ENCODE measurements at places on chromosomes 2 and 18. TPM values are rescaled to one million over a fixed set of nuclear protein-coding genes. Genes with fewer than 3 reads are reported as not detected.

CPLX4 gene
- total RNA-seq = not detected

TEKT4 gene
- total RNA-seq = not detected

DNA sequence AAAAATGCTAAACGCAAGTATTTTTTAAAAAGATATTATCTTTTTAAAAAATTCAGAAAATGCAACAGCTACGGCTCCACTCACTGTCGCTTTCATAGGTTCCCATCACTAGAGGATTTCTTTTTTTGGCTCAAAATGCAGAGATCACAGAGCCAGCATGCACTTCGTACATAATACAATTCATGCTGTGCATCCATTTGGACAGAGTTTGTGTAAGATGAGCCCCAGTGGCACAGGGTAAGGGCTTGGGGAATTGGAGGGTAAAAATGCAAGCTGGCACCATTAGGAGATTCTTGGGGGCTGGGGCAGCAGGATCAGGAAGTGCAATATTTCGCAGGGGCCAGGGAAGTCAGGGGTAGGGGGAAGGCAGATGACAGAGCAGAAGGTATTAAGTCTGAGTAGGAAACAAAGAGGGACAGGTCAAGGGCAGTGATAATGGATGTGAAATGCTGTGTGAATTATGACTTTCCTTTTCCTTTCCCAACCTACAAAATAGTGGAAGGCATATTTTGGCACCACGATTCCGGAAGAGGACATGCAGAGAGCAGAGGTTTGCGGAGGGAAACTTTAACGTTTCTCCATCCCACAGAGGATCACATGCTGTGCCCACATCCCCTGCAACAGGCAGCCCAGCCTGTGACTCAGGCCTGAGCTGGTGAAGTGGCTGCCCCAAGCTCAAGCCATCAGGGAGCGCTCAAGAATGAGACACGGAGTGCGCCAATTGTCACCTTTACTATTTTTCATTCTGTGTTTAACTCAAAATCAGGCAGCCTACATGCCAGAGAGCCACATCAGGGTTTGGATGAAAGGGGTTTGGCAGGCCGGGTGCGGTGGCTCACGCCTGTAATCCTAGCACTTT, 4.7 kb downstream of the CAPG start:
- DNase-seq = peak; percentile 88

- DNase-seq = peak; percentile 41
Measured at GRCh38 chr18:35581898-35582641, 530 bp downstream of the GALNT1 start.

GRCh38 chr18:48161191-48161910, 230.9 kb upstream of the SMAD2 start:
- peak; percentile 83 for DNase-seq

DNA sequence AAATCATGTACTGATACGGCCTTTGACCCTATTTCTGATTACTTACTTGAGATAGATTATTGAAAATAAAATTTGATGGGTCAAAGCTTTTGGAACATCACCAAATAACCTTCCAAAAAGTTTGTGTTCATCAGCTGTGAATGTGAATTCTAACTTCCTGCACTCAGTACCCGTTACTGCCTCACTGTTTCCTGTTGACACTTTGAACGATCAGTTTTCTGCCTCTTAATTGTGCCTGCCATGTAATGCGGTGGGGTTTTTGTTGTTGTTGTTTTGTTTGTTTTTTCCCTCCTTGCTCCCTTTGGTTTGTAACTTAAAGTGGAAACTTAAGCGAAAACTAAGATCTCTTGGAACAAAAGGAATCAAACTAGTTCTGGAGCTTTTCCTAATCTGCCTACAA, 18.9 kb downstream of the ATG16L1 start:
- DNase-seq = no peak

- no peak for DNase-seq
Measured at GRCh38 chr2:160345071-160345764, 145.1 kb upstream of the ITGB6 start.

DNA sequence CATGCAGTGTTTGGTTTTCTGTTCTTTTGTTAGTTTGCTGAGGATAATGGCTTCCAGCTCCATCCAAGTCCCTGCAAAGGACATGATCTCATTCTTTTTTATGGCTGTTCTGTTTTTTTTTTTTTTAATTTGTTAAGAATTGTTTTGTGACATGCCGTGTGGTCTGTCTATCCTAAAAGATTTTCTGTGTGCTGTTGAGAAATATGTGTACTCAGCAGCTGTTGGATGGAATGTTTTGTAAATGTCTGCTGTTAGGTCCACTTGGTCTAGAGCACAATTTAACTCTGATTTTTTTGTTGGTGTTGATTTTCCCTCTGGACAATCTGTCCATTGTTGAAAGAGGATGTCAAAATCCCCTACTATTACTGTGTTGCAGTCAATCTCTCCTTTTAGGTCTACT, 80.4 kb upstream of the WDR75 start:
- no peak for DNase-seq

ICOS gene
- total RNA-seq = 161 TPM

GRHL1 gene
- 0.27 TPM for total RNA-seq
